A549 treated with AZD2906 at 1 μM for 4 hours (cell line): ENCODE measurements at places on chromosomes 4 and X. TPM values are rescaled to one million over a fixed set of nuclear protein-coding genes. Genes with fewer than 3 reads are reported as not detected.

NOP14 gene
- total RNA-seq: 24.0 to 27.7 TPM (median 25.0 TPM) in 5 replicates

LRCH2 gene
- total RNA-seq: 0.01 to 0.03 TPM (median 0.02 TPM) in 3 of 5 replicates, not detected in the others

ARR3 gene
- not detected in 5 replicates for total RNA-seq

TCP11X1 gene
- not detected in 5 replicates for total RNA-seq

TRPC5OS gene
- total RNA-seq: not detected in 5 replicates

SH2D1A gene
- total RNA-seq: not detected in 5 replicates

TEC gene
- total RNA-seq: 1.4 to 1.9 TPM (median 1.6 TPM) in 5 replicates

F8A1 gene
- total RNA-seq: 57.2 to 105 TPM (median 93.5 TPM) in 5 replicates

FAAH2 gene
- 0.06 to 0.54 TPM (median 0.20 TPM) in 5 replicates for total RNA-seq

TENM3 gene
- 0.86 to 1.8 TPM (median 1.6 TPM) in 5 replicates for total RNA-seq

TMEM154 gene
- 0.01 to 0.05 TPM (median 0.02 TPM) in 5 replicates for total RNA-seq

AMBN gene
- total RNA-seq: not detected in 5 replicates

LYAR gene
- 25.6 to 30.7 TPM (median 26.1 TPM) in 5 replicates for total RNA-seq

FTHL17 gene
- total RNA-seq: not detected in 5 replicates

NEXMIF gene
- 0.01 TPM in 4 of 5 replicates, not detected in the other for total RNA-seq

SLC9B1 gene
- total RNA-seq: 0.05 to 0.09 TPM in 2 of 5 replicates, not detected in the others

SLC6A14 gene
- not detected in 5 replicates for total RNA-seq

FATE1 gene
- 0.17 TPM in 1 of 5 replicates, not detected in the others for total RNA-seq

IL13RA1 gene
- total RNA-seq: 49.5 to 68.4 TPM (median 59.5 TPM) in 5 replicates

FAM3A gene
- 36.9 to 48.3 TPM (median 46.0 TPM) in 5 replicates for total RNA-seq

CXCL1 gene
- total RNA-seq: 5.3 to 6.6 TPM (median 6.2 TPM) in 5 replicates

KLF8 gene
- 0.05 to 0.08 TPM in 2 of 5 replicates, not detected in the others for total RNA-seq

IQSEC2 gene
- 30.8 to 45.6 TPM (median 40.8 TPM) in 5 replicates for total RNA-seq

USP53 gene
- 7.0 to 11.8 TPM (median 9.1 TPM) in 5 replicates for total RNA-seq

STBD1 gene
- 10.8 to 13.4 TPM (median 12.3 TPM) in 5 replicates for total RNA-seq

LANCL3 gene
- 0.01 to 0.03 TPM (median 0.02 TPM) in 4 of 5 replicates, not detected in the other for total RNA-seq

GPR143 gene
- 0.21 to 0.49 TPM (median 0.34 TPM) in 5 replicates for total RNA-seq

FANCB gene
- total RNA-seq: 2.3 to 3.6 TPM (median 2.7 TPM) in 5 replicates

CSAG3 gene
- total RNA-seq: not detected in 5 replicates

DHX15 gene
- total RNA-seq: 89.0 to 110 TPM (median 93.1 TPM) in 5 replicates

HDAC6 gene
- total RNA-seq: 20.2 to 29.9 TPM (median 28.8 TPM) in 5 replicates

CENPE gene
- total RNA-seq: 4.8 to 7.4 TPM (median 7.2 TPM) in 5 replicates

DDX60 gene
- 1.6 to 2.8 TPM (median 1.8 TPM) in 5 replicates for total RNA-seq

TLR3 gene
- 0.15 to 0.50 TPM (median 0.32 TPM) in 5 replicates for total RNA-seq

FAM149A gene
- total RNA-seq: 1.2 to 1.8 TPM (median 1.4 TPM) in 5 replicates
